ENCODE measurements at places on chromosomes 4 and X. TPM values are rescaled to one million over a fixed set of nuclear protein-coding genes. Genes with fewer than 3 reads are reported as not detected.

DKK2 gene
- total RNA-seq, result 21.2 TPM

DCAF4L1 gene
- not detected for total RNA-seq

NUDT10 gene
- 2.7 TPM for total RNA-seq

CSAG3 gene
- not detected for total RNA-seq

GLRA3 gene
- total RNA-seq, result not detected

Measured in tongue (tissue), 3 donors.